ENCODE measurements at places on chromosomes 6 and 20.

DNA sequence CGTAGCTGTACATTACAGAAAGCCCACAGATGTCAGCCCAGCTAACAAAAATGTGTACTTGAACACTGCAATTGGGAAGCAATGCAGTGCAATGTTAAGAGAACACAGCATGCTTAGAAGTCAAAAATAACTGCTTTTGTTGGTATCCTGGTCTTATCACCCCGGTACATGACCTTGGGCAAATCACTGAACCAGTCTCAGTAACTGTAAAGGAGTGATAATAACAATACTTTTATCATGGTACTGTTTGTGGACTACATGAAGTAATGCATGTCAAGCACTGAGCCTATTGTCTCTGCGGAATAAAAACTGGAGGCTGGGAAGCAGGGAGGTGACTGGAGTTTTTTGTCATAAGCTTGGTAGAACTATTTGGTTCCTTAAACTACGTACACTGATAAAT is 44.7 kb upstream of the SPDEF start:
- no peak for DNase-seq

GRCh38 chr20:53163486-53163885 is 191.3 kb downstream of the TSHZ2 start:
- DNase-seq: no peak

DNA sequence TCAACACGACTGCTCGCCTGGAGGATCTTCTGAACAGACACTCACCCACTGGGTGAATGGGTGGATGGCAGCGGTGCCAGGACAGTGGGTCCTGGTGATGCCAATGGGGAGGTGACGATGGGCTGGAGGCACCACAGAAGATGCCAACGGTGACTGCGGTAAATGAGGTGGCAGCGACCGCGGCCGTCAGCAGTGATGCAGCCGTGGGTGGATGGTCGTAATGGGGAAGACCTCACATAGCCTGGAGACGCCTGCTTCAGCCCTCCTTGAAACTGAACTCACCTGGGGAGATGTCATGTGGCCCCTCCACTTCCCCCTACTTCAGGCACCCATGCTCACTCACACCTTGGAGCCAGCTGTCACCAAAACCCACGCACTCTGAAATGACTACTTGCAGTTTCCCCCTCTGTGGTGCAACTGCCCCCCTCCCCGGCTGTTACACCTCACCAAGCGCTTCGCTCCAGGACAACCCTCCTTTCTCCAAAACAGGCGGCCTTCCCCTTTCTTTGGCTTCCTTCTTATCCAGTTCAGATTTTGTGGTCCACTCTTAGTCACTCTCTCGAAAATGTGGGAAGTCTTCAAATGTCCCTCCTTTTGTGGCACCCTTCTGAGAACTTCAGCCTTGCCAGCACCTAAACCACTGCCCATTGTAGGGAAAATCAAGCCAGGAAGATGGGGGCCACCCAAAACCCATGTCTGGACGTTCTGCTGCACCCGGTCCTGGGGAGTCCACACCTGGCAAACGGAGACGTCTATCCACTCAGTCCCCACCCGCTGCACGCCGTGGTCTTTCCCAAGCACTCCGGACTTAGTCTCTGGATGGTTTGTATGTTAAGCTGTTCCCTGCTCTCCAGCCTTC is 10.4 kb upstream of the ABHD16B start:
- peak; percentile 48 for DNase-seq

DNA sequence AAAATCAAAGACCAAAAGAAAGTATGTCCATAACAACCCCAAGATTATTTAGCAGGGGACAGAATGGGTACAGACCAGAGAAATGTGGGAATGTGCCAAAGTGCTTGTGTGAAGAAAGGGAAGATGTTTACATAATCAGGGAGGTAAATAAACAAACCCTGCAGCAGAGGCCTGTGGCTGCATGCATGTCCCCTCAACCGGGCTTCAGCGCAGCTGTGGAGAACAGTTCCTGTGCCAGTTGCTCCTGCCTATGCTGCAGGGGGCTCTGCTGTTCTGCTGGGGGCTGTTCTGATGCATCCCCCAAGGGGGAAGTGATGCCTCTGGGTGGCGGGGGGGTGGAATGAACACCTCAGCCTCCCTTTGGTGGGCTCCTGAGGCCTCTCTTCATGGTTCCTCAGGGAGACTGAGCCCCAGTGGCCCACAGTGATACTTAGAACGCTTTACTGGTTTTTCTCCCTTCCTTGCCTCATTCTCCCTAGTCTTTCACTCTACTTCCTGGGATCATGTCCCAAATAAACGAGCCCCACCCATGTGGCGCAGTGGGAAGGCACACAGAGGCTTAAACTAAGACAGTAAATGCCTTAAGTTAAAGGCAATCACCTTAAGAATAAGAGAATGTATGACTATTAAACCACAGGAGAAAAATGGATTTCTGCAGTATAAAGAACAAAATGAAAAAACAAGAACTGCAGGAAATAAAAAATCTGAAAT is 23.0 kb downstream of the RAB23 start:
- DNase-seq: no peak

DNA sequence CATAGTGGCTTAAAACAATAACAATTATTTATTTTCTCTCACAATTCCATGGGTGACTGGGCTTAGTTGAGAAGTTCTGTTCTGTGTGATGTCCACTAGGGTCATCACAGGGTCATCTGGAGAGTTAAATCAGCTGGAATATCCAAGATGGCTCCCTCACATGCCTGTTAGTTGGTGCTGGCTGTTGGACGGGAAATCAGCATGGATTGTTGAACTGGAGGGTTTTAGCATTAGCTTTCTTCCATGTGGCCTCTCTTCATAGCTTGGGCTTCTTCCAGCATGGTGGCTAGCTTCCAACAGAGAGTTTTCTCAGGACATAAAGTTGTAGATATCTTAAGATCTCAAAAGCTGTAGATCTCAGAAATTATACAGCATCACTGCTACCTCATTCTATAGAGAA is 19.6 kb downstream of the MARCKS start:
- no peak for DNase-seq

DNA sequence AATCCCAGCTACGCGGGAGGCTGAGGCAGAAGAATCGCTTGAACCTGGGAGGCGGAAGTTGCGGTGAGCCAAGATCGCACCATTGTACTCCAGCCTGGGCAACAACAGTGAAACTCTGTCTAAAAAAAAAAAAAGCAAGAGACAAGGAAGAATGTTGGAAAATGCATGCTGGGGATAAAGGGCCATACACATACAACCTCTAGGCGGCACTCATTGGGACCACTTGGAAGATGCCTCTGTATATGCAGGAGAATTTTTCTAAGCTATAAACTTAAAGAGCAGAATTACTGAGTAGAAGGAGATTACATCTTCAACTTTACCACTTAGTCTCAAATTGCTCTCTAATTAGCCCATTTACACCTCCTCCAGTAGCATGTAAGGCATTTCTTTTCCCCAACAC is 42.8 kb downstream of the ZBTB9 start:
- DNase-seq: no peak

DNA sequence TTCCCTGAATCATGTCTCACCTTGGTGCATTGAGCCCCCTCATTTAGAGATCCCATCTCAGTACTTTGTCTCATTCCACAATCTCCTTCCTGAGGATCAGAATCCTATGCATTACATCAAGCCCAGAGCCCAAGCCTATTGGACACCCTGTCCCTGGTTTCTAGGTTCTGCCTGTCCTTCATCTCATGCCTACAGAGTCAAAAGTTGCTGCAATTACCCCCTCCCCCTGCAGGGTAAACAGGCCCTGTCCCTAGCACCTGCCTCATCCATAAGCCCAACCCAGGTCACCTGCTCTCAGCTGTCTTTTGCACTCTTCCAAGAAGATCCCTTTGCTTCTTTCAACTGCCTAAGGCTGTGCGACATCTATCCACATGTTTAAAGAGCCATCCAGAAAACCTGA is 93.9 kb downstream of the SPTLC3 start:
- no peak for DNase-seq

DNA sequence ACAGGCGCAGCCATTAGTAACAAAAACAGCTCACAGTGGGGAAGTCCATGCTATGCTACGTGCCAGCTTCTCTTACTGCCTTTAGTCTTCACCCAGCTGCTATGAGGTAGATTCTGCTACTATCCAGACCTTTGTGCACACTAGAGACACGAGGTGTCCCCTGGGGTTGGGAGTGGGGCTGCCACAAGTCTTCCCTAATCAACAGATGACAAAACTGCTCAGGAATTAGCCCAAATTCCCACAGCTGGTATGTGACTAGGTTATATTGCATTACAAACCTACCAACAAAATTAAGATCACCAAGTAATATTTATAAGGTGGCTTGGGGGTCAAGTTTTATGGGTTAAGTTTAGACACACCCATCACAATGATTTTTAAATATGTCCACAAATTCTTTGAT is 63.3 kb downstream of the PSMB1 start:
- no peak for DNase-seq

DNA sequence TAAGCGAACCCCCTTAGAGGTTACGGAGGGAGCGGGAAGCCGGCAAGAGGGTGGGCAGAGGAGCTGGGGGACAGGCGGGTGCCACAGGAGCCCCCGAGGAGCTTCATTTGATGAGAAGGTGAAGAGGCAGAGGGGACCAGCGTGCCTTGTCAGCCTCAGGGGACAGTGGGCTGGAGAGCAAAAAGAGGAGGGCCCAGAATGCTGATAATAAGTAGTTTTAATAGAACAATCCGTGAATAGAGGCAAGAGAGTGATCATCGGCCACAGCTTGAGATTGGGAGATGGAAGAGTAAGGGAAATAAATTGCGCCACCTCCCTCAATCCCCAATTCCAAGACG is 1.3 kb downstream of the COL19A1 start:
- no peak for DNase-seq

GRCh38 chr6:36028877-36029324 is 1.3 kb downstream of the MAPK14 start:
- DNase-seq: peak; percentile 56

- DNase-seq: no peak
These were observed 2.9 kb upstream of the CST1 start for GRCh38 chr20:23753589-23753988.

DNA sequence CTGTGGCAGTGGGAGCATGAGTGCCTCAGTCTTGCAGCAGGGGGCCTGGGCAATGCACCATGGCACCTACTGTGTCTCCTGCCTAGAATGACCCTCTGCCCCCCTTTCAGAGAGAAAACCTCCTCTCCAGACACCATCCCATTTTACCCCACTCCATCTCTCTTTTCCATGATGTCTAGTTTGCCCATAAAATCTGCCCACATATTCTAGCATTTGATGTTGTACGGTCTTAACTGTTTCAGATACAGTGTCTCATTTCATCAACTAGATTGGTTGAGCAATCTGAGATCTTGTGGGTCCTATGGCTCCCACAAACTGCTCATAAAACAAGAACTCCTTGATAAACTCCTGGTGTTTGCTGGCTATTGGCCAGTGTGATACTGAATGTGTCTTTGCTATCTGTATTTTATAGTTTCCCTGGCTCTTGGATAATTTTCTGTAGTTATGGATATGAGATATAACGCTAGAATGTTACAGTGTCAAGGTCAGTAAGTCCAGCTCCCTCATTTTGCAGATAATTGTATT is 8.1 kb downstream of the PNPLA1 start:
- DNase-seq: no peak

- DNase-seq: no peak
These were observed 45.7 kb upstream of the IRF4 start for GRCh38 chr6:345747-346385.

- no peak for DNase-seq
These were observed 1.4 kb upstream of the NRN1 start for GRCh38 chr6:6008089-6008647.

GRCh38 chr6:155584006-155584405 is 128.4 kb upstream of the NOX3 start:
- no peak for DNase-seq

DNA sequence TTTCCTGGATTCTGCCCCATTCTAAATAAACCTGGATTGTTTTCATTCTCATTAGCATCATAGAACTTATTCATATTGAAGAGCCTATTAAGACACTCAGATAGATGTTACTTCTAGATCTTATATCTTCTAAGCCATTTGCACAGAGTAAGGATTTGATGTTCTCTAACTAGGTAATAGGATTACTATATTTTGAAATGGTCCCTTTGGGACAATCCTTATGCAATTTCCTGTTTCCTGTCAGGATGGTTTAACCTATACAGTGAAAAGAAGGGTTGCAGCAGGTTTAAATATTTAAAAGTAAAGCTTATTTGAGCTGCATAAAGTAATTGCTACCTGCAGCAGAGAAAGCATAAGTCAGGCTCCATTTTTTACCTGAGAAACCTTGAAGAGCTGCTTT is 860.1 kb downstream of the TFAP2A start:
- no peak for DNase-seq

GRCh38 chr20:33883164-33883563 is 72.0 kb downstream of the CHMP4B start:
- no peak for DNase-seq

DNA sequence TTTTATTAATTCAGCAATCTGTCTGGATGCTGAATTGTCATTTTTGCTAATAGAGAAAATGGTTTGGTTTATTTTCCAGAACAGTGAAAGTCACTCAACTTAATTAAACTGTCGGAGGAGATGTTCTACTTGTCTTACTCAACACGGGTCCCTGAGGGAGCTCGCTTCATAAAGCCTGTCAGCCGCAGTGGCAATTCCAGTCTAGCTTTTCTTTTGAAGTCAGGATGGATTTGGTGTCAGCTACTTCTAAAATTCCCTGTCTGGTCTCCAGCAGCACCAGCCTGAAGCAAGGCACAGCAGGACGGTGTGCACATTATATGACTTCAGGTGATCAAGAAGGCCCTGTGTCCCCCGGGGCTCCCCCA is 261.5 kb downstream of the SLC24A3 start:
- DNase-seq: no peak

- no peak for DNase-seq
These were observed 511.9 kb downstream of the KIF16B start for GRCh38 chr20:16061351-16061750.

- no peak for DNase-seq
These were observed 46.4 kb upstream of the NT5E start for GRCh38 chr6:85403331-85404015.

GRCh38 chr6:14670806-14671205 is 553.2 kb downstream of the CD83 start:
- no peak for DNase-seq

GRCh38 chr6:139485742-139486475 is 111.5 kb upstream of the CITED2 start:
- DNase-seq: no peak

DNA sequence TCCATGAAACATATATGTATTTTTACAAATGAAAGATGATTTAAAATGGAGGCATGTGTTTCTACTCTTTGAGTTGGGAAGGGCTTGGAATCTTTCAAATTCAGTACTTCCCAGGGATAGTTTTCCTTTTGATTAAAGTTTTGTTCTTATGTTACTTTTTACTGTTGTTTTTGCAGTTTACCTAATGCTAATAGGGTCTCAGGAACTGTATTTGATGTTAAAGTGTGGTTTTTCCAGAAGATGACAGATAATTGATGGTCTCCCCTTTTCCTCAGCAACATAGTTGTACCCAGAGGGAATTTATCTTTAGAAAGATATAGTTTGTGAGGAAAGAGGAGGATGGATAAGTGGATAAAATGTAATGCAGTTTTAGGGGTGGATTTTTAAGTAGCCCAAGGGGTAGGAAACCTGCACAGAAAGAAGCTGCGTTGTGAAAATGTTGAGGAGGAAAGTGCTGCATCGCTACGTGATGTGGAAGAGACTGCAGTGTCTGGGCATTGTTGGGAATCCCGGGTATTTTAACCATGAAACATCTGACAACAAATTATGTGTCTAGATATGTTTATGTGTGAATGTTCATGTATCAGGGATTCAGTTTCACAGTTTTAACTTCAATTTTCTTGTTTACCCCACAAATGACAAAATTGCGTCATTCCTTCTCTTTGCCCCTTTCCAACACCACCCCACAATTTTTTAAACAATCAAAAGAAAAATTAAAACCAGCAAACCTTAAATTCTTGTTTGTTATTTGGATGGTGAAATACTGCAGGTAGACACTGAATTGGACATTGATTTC is 42.3 kb downstream of the GNAS start:
- no peak for DNase-seq

GRCh38 chr6:125711013-125711675 is 38.3 kb upstream of the HEY2 start:
- DNase-seq: no peak

Measured in stimulated activated CD4-positive, alpha-beta T cell treated with anti-CD3 and anti-CD28 coated beads, Interleukin-12 subunit alpha, Interleukin-12 subunit beta, amount 100 ng/mL, for 48 hours (primary cell).